Germinal center (tissue), 1 donor: ENCODE measurements at places on chromosomes 3 and 15.

DNA sequence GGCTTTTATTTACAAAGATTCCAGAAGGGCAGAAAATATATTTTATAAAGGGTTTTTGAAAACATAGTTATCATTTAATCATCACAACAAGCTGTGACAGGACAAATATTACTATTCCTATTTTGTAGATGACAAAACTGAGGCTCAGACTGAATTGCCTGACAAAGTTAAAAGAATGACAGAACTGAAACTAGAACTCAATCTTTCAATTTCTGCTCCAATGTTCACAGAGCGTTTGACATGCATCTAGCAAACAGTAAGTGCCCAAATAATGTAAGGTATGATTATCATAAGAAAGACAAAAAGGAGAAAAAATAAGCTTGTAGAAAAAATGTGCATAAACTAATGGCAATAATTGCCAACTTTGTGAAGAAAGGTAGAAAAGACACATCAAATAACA is 61.9 kb downstream of the SCAPER start:
- no peak for DNase-seq

GRCh38 chr3:182180654-182181385 is 469.1 kb downstream of the SOX2 start:
- DNase-seq: no peak

DNA sequence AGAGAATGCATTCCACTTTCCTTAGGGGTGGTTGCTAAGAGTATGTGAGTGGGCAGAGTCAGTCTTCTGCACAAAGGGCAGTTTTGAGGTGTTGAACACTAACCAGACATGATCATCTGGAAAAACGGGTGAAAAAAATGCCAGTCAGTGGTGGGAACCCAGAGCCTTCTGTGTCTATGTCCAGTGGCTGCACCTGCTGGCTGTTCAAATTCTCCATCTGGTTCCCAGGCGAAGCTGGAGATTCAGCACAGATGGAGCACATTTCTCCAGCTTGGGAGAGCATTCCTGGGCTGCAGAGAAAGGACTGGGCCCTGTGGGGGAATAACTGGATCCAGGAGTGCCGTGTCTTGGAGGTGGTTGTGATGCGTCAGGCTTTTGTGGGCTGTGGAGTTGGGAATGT is 74.1 kb downstream of the TRAK1 start:
- no peak for DNase-seq

DNA sequence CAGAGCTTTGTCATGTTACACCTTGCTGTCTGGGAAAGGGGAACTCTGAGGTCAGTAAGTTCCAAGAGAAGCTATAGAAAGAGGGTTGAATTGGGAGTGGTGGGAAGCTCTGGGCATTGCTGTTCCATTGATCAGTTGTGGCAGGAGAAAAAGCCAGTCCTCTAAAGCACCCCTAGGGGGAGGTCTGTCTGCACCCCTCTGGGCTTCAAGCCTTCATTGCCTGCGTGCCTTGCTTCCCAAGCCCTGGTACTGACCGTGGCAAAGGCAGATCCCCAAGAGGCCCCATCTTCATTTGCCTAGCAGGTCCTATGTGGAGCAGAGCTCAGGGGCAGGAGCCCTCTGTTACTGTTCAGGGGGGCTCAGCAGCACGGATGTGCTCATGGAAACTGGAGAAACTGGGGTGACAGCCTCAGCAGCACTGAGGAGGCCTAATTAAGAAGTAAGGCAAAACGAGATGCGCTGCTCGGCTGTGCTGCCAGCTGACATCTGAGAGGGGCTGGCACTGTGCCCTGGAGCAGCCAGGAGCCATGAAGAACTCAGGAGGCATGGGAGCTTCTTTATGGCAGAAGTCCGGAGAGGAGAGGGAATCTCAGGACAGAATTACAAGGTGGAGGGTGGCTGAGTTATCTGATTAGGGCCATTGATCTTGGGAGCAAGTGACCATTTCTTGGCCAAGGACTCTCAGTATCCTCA is 270.9 kb downstream of the RPLP1 start:
- no peak for DNase-seq

DNA sequence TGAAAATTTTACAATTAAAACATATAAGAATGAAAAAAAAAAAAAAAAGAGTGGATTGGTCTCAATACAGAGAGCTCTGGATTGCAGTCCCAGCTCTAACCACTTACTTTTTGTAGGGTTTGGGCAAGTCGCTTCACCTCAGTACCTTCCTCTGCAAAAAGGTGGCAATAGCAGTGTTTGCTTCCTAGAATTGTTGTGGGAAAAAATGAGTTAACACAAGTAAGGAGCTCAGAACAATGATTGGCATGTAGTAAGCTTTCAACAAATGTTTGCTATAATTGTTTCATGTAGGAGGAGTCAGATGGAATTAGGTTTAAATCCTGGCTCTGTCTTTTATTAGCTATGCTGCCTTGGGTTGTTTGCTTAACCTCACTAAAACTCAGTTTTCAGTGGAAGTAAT is 425.2 kb upstream of the TBL1XR1 start:
- no peak for DNase-seq

GRCh38 chr3:66709532-66709931 is 208.7 kb upstream of the LRIG1 start:
- DNase-seq: no peak

DNA sequence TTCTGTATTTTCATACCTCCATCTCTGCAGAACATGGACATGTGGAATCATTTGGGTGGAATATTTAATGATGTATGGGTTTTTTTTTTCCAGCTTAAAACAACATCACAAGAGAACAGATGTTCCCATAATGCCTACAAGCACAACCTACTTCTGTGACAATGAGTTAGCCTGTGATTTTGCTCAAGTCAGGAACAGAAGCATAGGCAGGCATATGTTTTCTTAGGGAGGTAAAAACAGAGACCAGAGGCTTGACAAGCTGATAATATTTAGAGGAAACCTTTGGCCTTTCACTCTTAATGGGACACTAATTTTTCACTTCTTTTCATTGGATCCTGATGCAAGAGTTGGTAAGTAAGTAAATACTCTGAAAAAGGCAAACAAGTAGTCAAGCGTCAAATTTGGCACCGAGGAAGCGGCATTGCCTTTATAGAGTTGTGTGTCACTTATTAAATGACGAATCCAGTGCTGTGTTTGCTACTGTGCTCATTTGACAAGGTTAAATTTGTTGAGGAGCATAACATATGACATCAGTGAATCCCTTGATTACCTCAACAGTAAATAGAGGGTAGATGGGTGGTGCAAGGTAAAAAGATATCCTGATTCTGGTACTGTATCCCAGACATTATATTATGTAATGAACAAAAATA is 66.7 kb upstream of the RBMS3 start:
- no peak for DNase-seq

- no peak for DNase-seq
Observed at GRCh38 chr3:143637133-143637532, 211.1 kb downstream of the SLC9A9 start.

GRCh38 chr3:4729061-4729973 is 236.2 kb downstream of the ITPR1 start:
- no peak for DNase-seq

GRCh38 chr3:56251343-56251945 is 216.8 kb downstream of the ERC2 start:
- peak; percentile 29 for DNase-seq

DNA sequence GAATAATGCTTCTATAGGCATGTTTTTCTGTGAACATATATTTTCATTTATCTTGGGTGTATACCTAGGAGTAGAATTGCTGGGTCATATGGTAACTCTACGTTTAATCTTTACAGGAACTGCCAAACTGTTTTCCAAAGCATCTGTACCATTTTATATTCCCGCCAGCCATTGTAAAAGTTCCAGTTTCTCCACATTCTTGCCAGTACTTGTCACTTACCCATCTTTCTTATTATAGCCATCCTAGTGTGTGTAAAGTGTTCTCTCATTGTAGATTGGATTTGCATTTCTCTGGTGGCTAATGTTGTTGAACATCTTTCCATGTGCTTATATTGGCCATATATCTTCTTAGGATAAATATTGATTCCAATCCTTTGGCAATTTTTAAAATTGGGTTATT is 31.2 kb upstream of the CFAP20DC start:
- DNase-seq: no peak

- DNase-seq: no peak
Observed at GRCh38 chr3:141940194-141940776, 63.8 kb downstream of the ATP1B3 start.

- no peak for DNase-seq
Observed at GRCh38 chr3:32498252-32498651, 4.4 kb downstream of the CMTM6 start.

GRCh38 chr3:128449111-128449638 is 17.5 kb downstream of the DNAJB8 start:
- DNase-seq: no peak

DNA sequence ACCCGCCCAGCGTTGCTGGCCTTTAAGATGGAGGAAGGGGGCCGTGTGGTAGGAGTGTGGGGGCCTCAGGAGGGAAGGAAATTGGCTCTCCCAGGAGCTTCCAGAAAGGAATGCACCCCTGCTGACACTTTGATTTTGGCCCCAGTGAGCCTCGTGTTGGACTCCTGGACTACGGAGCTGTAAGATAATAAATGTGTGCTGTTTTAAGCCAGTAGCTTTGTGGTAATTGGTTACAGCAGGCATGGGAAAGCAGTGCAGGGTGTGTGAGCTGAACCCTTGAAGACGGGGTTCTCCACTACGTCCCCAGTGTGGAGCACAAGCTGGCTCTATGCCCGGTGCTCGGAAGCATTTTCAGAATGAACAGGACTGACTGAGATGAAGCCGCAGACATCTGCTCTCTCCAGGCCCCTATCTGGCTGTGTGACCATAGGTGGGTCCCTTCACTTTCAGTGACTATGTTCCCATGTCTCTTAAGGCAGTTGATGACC is 22.9 kb upstream of the CGNL1 start:
- no peak for DNase-seq

DNA sequence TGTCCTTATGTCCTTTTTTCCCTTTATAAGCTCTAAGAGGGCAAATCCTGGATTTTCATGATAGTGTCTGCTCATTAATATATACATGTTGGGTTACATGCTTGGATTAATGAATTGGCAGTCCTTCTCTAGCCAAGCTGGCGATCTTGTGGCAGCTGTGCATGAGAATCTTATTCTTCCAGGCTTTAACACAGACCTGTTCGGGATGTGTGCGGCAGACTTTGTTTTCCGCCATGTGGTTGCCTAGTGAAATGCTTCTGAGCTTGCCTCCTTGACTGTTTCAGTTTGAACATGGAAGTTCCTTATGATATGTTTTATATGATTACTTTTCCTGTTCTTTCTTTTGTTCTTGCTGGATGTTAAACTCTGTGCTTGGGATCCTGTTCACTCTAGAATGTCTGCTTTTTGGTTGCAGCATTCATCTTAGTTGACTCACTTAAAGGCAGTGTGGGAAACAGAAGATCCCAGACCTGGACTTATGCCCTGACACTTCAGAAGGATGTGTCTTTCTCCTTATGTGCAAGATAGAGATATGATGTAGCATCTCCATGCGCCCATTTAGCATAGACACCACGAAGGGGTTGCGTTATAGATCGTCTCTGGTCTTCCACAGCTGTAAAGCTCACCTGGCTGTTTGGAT is 7.2 kb downstream of the CHCHD6 start:
- no peak for DNase-seq

GRCh38 chr15:83104141-83104540 is 3.3 kb upstream of the TM6SF1 start:
- no peak for DNase-seq

GRCh38 chr15:22903961-22904534 is 65.6 kb downstream of the NIPA2 start:
- DNase-seq: no peak

GRCh38 chr15:40151499-40151898 is 9.4 kb upstream of the BUB1B start:
- DNase-seq: no peak

GRCh38 chr3:38454884-38455638 is 1.4 kb downstream of the ACVR2B start:
- DNase-seq: peak; percentile 44

DNA sequence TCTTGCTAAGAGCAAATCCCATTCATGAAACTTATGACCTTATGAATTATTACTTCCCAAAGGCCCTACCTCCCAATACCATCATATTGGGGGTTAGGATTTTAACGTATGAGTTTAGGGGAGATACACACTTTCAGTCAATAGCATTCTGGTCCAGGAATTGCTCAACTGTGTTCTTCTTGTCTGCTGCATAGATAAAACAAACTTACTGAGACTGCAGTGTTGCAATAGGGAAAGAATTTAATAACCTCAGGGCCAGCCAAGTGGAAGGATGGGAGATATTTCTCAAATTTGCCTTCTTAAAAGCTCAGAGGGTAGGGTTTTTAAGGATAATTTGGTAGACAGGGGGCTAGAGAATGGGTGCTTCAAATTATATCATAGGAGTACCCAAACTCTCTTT is 625.8 kb downstream of the OTOL1 start:
- no peak for DNase-seq

GRCh38 chr15:91306144-91306543 is 206.1 kb downstream of the SV2B start:
- no peak for DNase-seq

GRCh38 chr3:46861605-46862368 is 1.5 kb downstream of the MYL3 start:
- DNase-seq: no peak

DNA sequence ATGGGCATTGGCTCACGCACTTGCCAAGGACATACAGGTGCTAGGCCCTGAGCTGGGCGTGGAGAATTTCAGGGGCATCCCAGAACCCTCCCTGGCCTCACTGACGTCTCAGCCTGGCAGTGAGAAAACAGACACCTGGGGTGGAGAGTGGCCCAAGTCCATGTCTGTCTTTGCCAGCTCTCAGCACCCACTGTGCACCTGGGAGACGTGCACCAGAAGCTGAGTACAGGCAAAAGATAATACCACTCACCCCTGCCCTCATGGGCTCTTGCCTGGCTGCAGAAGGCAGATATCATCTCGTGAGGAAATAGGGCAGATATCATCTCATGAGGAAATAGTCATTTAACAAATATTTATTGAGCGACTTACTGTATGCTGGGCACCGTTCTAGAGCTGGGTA is 8.0 kb downstream of the LOXL1 start:
- DNase-seq: no peak

GRCh38 chr3:122443090-122443489 is 27.2 kb upstream of the WDR5B start:
- DNase-seq: no peak

DNA sequence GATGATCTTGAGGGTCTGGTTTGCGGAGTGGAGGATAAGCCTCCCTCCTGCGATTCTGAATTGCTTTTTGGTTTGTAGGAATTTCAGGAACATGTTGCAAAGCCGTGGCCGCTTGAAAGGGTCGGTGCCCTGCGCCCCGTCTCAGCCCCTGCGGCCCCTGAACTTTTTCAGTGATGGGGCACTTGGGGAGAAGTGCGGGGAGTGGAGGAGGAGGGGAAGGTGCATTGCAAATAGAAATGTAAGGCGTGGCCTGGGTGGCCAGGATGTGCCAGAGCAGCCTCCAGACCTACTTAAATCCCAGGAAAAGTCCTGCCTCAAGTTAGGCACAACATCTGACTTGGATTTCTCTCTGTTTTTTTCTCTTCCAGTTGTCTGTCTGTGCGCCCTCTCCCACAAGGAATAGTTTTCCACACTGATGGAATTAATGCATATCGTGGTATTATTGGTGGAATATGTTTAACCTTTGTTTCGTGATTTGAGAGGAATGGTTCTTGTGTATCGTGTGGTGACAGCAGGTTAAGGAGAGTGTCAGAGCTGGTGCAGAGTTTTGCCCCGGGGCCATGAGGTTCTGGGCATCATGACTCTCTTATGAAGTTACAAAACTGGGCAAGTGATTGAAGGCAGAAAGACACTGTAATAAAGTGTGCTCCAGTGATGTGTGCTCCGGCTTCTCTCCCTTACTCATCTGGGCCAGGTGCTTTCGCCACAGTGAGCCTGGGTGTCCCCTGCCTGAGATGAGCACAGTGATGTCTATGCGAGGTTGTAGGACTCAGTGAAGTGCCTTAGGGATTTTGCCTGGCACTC is 153.8 kb downstream of the PGPEP1L start:
- no peak for DNase-seq

GRCh38 chr15:58475573-58476524 is 44.1 kb downstream of the LIPC start:
- DNase-seq: no peak
